Natural killer cell (primary cell): ENCODE measurements at places on chromosomes 7 and 10.

- peaks cover 10% of the 10 kb centered on the region for H3K4me1 ChIP-seq
- H3K4me3 ChIP-seq = no peak overlapping the region
- no peaks in the 10 kb centered on the region for H3K36me3 ChIP-seq
- no peak overlapping the region for H3K27ac ChIP-seq
These were observed 16.7 kb downstream of the FOXK1 start for GRCh38 chr7:4698707-4699275.

DNA sequence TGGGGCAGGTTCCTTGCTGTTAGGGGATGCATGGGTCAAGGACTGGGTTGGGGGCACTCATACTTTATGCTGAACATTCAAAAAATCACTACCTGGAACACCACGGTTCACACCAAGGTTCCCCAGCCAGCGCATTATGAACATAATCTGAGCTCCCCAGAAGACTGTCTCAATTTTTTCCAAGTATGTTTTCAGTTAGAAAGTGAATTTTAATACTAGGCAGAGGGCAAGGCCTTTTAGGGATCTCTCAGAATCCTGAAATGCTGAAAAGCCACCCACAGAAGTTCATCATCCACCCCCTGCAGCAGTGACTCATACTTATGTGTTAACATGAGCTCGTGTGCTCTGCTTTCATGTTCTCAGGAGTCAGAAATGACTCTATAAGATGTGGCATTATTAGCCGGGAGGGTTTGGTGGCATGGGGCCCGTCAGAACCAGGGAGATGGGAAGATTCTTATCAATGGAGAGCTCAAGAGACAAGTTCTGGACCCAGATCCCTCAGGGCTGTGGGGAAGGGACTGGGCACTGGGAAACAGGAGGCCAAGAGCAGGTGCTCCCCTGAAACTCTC lies 185.2 kb upstream of the ITGB1 start:
- no peak for DNase-seq
- H3K4me3 ChIP-seq = no peak overlapping the region
- no peaks in the 10 kb centered on the region for H3K27me3 ChIP-seq
- H3K27ac ChIP-seq = no peak overlapping the region

GRCh38 chr7:22728401-22729029 lies 1.5 kb downstream of the IL6 start:
- H3K27me3 ChIP-seq = peaks cover 2% of the 10 kb centered on the region
- DNase-seq = peak; percentile 30
- H3K4me3 ChIP-seq = no peak overlapping the region
- no peak overlapping the region for H3K27ac ChIP-seq

GRCh38 chr10:88991161-88991898 lies 732 bp downstream of the FAS start:
- peak; percentile 53 for DNase-seq
- peaks cover 22% of the 10 kb centered on the region for H3K4me1 ChIP-seq
- H3K27me3 ChIP-seq = no peaks in the 10 kb centered on the region
- no peaks in the 10 kb centered on the region for H3K36me3 ChIP-seq

GRCh38 chr10:79372871-79373270 lies 25.6 kb downstream of the PPIF start:
- H3K27ac ChIP-seq = no peak overlapping the region
- peaks cover 4% of the 10 kb centered on the region for H3K4me1 ChIP-seq
- DNase-seq = no peak
- H3K36me3 ChIP-seq = no peaks in the 10 kb centered on the region

GRCh38 chr10:69337296-69338132 lies 59.2 kb downstream of the HK1 start:
- no peaks in the 10 kb centered on the region for H3K36me3 ChIP-seq
- H3K27ac ChIP-seq = no peak overlapping the region
- no peak for DNase-seq

DNA sequence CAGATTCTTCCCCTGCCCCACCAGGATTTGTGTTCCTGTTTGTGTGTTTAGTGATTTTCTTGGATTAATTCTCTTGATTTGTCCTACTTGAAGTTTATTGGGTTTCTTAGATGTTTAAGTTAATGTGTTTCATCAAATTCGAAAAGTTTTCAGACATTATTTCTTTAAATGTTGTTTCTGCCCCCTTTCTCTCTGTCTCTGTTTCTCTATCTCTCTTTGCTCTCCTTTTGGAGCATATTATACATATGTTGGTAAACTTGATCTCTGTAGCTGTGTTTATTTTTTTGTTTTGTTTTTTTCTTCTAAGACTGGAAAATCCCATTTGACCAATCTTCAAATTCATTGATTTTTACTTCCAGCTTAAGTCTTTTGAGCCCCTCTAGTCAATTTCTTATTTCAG lies 115.6 kb downstream of the ZNF277 start:
- peaks cover 25% of the 10 kb centered on the region for H3K36me3 ChIP-seq
- H3K27me3 ChIP-seq = no peaks in the 10 kb centered on the region
- no peak overlapping the region for H3K27ac ChIP-seq
- H3K4me1 ChIP-seq = no peaks in the 10 kb centered on the region
- H3K4me3 ChIP-seq = no peak overlapping the region

DNA sequence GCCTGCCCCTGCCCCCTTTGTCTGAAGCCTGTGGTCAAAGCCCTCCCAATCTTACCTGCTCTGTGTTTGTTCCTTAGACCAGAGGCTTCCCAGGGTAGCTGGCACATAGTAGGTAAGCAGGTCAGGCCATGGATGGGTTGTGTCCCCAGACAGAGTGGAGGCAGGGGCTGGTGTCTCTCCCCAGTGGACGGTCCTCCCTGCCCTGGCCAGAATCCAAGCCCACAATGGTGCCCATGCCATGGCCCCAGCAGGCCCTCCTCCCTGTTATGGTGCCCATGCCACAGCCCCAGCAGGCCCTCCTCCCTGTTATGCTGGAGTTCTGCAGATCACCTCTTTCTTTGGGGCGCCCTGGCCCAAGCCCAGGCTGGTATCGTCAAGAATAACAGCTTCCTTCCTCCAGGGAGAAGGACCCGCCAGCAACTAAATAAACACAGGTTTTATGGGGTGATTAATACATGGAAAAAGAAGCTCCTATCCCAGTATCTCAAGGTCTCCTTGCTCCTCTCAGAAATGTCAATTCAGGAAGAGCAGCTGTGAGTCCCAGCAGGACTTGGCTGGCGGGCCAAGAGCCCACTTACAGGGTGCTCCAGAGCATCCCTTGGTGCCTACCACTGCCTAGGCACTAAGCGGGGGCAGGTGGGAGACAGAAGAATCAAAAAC lies 82.0 kb downstream of the NEURL1 start:
- H3K27me3 ChIP-seq = no peaks in the 10 kb centered on the region
- no peak for DNase-seq
- H3K27ac ChIP-seq = no peak overlapping the region
- H3K36me3 ChIP-seq = no peaks in the 10 kb centered on the region
- no peaks in the 10 kb centered on the region for H3K4me1 ChIP-seq

DNA sequence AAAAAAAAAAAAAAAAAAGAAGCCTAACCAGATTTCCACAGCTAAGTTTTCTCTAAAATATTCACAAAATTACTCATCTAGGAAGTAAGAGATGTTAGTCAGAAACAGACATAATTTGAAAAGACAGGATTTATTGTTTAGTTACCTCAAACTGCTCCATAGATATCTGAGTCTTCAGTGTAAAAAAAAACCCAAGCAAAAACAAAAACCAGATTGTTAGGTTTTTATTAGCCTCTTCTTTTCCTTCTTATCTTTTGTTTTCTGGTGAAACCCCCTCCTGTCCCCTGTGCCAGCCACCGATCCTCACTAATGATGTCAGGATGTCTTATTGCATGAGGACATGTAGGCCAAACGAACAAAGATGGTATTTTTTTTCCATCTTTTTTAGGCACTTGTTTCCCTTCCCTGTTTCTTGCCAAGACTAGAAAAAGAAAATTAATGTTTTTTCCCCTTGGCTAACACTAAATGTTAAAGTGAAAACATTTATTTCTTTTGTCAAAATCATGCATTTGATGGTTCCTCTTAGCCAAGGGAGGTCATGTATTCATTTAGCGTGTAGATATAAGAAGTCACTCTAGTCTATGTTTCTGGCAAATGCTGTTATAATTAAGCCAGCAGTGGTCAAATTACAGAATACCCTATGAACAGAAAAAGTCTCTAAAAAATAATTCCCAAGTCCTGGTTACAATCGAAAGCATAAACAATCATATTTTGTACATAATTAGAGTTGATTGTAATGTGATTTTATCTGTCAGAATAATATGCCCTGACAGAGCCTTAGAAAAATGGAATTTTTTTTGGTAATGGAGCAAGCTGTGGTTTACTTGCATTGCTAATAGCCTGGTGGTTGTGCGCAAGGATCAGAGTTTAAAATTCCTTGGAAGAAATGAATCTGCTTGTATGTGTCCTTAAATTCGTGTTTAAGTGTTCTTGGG lies 702.4 kb upstream of the FZD8 start:
- H3K27me3 ChIP-seq = no peaks in the 10 kb centered on the region
- H3K27ac ChIP-seq = no peak overlapping the region
- no peaks in the 10 kb centered on the region for H3K4me1 ChIP-seq
- no peaks in the 10 kb centered on the region for H3K36me3 ChIP-seq
- no peak overlapping the region for H3K4me3 ChIP-seq
- DNase-seq = no peak

DNA sequence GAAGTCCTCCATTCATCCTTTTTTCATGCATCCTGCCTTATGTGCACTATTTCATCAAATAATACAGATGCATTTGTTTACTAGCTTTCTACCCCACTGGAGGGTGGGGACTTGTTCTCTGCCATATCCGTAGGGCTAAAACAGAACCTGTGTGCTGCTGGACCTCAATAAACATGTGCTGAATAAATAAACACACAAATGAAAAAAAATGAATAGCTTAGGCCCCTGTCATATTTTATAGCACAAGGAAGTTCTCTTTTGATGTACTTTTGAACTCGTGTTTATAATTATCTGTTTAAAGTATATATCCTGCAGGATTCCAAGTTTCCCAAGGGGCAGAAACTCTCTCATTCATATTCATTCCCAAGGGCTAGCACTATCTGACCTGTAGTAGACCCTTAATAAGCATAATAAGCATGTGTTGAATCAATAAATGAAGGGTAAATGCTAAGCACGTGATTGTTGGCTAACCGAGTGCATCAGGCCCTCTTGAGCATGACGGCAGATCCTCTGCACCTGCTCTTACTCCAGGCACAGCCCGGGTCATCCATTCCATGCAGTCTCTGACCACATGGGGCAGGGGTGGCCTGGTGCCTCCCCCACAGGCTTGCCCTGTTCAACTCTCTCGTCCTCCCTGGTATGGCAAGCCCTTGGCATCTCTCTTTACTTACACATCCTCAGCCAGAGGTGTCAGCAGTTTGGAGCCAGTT lies 474.1 kb upstream of the ZMIZ1 start:
- no peak overlapping the region for H3K4me3 ChIP-seq
- no peak for DNase-seq
- no peak overlapping the region for H3K27ac ChIP-seq
- no peaks in the 10 kb centered on the region for H3K27me3 ChIP-seq
- H3K36me3 ChIP-seq = no peaks in the 10 kb centered on the region
- H3K4me1 ChIP-seq = no peaks in the 10 kb centered on the region

- H3K27ac ChIP-seq = no peak overlapping the region
- no peaks in the 10 kb centered on the region for H3K36me3 ChIP-seq
- no peak overlapping the region for H3K4me3 ChIP-seq
- H3K27me3 ChIP-seq = no peaks in the 10 kb centered on the region
These were observed 58.5 kb downstream of the PHYHIPL start for GRCh38 chr10:59234816-59235429.

- H3K36me3 ChIP-seq = no peaks in the 10 kb centered on the region
- H3K27me3 ChIP-seq = no peaks in the 10 kb centered on the region
- H3K4me3 ChIP-seq = no peak overlapping the region
- no peak overlapping the region for H3K27ac ChIP-seq
These were observed 53.0 kb downstream of the ASNS start for GRCh38 chr7:97819161-97819560.

DNA sequence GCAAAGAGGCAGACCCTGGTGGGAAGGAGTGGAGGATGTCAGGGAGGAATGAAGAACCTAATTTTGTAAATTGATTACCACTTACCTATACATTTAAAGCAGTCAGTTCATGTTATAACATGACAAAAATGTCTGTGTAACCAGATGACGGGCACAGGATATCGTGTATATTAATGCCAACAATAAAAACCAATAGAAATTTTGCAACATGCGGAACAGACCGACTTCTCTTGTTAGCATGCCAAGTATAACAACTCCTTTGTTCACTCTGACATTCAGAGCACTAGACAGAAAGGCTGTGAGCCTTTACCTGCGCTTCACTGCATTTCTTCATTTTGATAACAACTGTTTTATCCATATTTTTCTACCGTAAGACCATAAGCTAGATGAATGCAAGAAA lies 29.9 kb downstream of the CDK6 start:
- no peaks in the 10 kb centered on the region for H3K27me3 ChIP-seq
- no peaks in the 10 kb centered on the region for H3K36me3 ChIP-seq
- no peak for DNase-seq
- no peak overlapping the region for H3K4me3 ChIP-seq
- no peaks in the 10 kb centered on the region for H3K4me1 ChIP-seq

DNA sequence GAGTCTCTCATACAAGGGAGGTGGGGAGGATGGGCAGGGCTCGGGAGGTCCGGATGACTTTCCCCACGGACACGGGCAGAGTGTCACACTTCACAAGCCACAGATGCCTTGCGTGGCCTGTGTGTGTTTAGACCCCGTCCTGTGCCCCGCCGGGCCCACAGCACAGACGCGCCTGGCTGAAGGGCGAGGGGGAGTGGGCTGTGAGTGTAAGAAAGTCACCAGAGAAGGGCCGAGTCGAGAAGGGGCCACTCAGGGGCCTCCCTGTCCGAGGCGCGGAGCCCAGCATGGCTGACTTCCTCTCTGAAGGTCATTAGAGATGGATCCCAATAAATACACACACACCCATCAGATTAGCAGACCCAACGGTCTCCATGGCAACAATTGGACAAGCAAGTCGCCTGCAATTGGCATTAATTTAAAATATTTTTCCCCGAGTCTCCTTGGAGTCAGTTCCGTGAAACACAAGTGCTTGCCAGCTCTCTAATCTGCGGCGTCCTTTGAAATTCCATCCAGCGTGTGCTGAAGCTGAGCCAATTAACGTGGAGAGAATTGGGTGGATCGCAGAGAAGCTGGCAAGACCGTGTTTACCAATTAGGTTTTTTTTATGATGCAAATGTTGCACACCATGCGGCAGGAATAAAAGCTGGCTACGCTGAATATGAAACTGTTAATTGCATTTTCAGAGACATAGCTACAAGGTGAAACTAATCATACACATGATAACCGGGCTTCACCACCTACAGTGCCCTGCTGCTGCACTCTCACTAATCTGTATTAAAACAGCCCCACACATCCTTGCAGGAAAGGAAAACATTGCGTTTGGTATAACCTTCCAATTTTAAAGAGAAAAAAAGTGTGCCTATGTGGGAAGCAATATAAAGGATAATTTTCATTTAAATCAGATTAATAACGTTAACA lies 571.2 kb downstream of the PTPRN2 start:
- no peaks in the 10 kb centered on the region for H3K27me3 ChIP-seq
- no peak overlapping the region for H3K27ac ChIP-seq
- no peak for DNase-seq
- H3K4me1 ChIP-seq = no peaks in the 10 kb centered on the region

DNA sequence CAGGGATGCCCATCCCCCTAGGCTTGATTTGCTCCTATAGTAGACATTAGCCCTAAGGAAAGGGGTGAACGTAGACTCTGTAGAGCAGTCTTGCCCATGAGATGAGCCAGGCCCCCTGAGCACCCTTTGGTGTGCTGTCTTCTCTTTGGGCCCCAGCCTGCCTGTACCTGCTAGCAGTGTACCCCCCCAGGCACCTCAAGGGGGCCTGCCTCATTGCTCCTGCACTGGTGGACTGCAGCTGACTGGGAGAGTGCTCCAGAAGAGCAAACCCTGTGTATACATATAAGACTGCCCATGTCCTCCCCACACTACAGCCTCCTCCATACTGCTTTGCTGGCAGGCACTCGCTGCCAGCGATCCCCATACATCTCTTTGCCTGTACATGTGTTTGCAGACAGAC lies 206.7 kb downstream of the PCDH15 start:
- no peak overlapping the region for H3K27ac ChIP-seq
- no peaks in the 10 kb centered on the region for H3K27me3 ChIP-seq
- no peaks in the 10 kb centered on the region for H3K4me1 ChIP-seq
- DNase-seq = no peak
